ENCODE measurements at places on chromosomes 12 and 14.
A peak's percentile ranks its signal among the peaks of the same experiment; 100 is the strongest.

DNA sequence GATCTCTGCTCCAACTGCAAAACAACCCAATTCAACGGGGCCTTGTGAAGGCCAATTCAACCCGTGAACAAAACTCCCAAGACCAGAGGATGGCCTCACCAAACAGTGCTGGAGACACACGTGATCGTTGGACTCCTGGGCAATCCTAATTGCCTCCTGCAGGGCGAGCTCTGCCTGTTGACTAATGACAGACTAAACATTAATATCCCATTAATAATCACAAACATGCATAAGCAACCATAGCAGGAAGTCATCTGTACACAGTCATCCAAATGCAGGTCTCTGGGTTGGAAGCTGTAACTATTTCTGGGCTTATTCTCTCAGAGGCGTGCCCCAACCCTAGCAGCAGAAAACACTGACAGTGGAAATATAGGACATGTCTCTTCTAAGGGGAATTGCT, 21.0 kb downstream of the ANAPC5 start:
- H3K27ac ChIP-seq = no peak overlapping the region
- no peaks in the 10 kb centered on the region for H3K27me3 ChIP-seq
- H3K4me3 ChIP-seq = no peak overlapping the region
- no peak for DNase-seq

DNA sequence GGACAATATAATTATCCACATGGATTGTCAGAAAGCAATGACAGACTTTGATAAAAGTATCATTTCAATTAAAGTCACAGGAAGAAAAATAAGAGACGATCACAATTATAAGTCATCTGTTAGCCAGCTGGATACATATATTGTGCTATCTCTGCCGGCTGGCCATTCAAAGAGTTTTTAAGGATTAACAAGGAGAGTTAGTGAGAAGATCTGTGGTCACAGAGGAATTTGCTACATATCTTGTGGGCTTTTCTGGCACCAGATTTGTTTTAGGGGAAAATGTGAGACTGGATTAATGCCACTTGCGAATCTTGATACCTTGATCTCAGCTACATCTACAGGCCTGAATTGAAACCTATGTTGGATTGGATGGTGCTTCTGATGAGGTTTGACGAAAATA, 90.9 kb upstream of the MANSC4 start:
- no peak for DNase-seq
- H3K36me3 ChIP-seq = no peaks in the 10 kb centered on the region
- no peaks in the 10 kb centered on the region for H3K27me3 ChIP-seq
- no peaks in the 10 kb centered on the region for H3K4me1 ChIP-seq

DNA sequence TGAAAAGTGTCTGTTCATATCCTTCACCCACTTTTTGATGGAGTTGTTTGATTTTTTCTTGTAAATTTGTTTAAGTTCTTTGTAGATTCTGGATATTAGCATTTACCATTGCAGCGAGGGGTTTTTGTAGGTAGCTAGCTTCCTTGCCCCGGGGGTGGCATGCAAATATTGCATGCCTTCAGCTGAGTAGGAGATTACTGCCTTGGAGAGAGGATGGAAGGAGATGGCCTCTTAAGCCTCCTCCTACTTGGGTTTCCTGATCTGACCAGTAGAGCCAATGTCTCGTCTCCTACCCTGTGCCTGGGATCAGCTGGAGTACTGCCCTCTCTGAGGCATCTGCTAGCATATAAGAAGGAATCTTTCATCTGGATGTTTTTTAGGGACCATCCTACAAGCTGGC, 134.4 kb upstream of the CCND2 start:
- peaks cover 40% of the 10 kb centered on the region for H3K4me1 ChIP-seq
- no peak for DNase-seq
- no peaks in the 10 kb centered on the region for H3K27me3 ChIP-seq
- no peak overlapping the region for H3K27ac ChIP-seq
- H3K4me3 ChIP-seq = no peak overlapping the region

- H3K36me3 ChIP-seq = no peaks in the 10 kb centered on the region
- H3K27ac ChIP-seq = no peak overlapping the region
- H3K4me3 ChIP-seq = no peak overlapping the region
- H3K4me1 ChIP-seq = peaks cover 12% of the 10 kb centered on the region
- DNase-seq = no peak
Measured at GRCh38 chr12:116594325-116595038, 35.3 kb downstream of the MAP1LC3B2 start.

GRCh38 chr14:46769292-46769691, 117.7 kb upstream of the RPL10L start:
- no peak overlapping the region for H3K27ac ChIP-seq
- H3K27me3 ChIP-seq = no peaks in the 10 kb centered on the region
- DNase-seq = no peak
- H3K4me3 ChIP-seq = no peak overlapping the region
- no peaks in the 10 kb centered on the region for H3K4me1 ChIP-seq

DNA sequence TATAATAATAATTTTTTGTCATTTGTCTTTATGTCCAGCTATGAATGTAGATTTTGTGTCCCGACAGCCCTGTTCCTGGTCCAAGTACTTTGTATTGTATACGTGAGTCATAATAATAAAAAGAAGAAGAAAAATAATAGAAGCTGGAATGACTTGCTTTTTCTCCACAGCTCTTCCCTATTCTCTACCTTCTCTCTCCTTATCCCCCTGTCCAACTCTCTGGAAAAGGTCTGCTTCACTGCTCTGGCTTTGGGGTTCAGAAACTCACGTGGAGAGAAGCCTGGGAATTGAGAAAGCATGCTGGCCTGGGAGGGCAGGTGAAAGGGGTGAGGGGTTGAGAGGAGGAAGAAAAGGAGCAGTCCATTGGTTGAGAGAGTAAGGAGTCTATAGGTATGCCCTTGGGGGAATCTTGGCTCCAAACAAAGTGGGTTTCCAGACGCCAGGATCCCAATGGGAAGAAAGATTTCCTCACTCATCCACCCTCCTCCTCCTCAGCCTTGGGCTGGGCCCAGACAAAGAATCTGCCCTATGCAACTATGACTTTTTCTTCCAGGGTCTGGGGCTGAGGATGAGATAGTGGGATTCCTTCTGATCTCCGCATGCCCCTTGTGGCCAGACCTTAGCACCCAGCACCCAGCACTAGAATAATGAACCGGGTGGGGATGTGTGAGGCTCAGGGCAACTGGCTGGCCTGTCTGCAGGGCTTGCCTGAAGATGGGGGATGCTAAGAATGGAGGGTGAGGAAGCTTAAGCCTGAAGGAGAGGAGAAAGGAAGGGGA, 4.0 kb downstream of the HOXC8 start:
- H3K4me1 ChIP-seq = peaks cover 45% of the 10 kb centered on the region
- peaks cover 22% of the 10 kb centered on the region for H3K36me3 ChIP-seq
- DNase-seq = no peak
- H3K27me3 ChIP-seq = peaks cover 78% of the 10 kb centered on the region
- no peak overlapping the region for H3K27ac ChIP-seq
- no peak overlapping the region for H3K4me3 ChIP-seq

DNA sequence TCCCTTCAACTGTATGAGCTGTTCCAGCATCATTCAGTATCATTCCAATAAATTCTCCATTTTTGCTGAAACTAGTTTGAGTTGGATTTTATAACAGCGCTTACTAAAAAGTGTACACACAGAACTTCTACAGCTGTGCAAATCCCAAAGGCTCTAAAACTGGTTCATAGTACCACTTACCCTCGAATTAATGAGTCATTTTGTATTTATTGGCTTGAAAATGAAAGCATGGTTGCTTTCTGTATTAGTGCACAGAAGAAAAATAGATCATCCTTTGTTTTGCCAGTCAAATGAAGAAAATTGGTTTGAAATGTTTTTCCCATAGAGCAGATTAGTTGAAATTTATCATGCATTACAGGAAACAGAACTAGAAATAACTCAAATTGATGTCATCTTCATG, 268.3 kb upstream of the CPNE8 start:
- no peak for DNase-seq
- no peaks in the 10 kb centered on the region for H3K36me3 ChIP-seq
- no peaks in the 10 kb centered on the region for H3K4me1 ChIP-seq
- H3K4me3 ChIP-seq = no peak overlapping the region

GRCh38 chr12:128930606-128931005, 77.3 kb downstream of the GLT1D1 start:
- DNase-seq = no peak
- H3K27me3 ChIP-seq = no peaks in the 10 kb centered on the region
- H3K27ac ChIP-seq = no peak overlapping the region
- no peak overlapping the region for H3K4me3 ChIP-seq
- H3K4me1 ChIP-seq = no peaks in the 10 kb centered on the region
- H3K36me3 ChIP-seq = no peaks in the 10 kb centered on the region

DNA sequence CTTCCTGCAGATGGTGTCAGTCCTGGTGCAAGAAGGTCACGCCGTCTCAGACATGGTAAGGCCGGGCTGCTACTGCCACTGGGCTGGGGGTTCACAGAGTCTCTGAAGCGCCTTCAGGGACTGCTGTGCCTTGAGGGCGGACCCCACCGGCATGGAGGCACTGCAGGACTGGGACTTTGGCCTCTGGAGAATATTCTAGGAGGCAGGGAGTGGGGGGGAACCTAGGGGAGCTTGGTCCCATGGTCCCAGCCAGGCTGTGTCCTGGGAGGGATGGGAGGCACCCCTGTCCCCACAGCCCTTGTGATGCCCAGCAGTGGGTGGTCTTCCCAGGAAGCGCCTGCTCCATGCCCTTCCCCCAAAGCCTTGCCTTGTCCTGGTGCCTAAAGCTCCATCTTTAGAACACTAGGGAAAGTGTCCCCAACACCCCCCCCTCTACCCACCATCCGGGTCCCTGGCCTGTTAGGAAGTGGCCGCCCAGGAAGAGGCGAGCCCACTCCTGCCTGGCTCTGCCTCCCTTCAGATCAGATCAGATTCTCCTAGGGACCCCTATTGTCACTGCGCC, 1.5 kb downstream of the AMN start:
- no peak overlapping the region for H3K27ac ChIP-seq
- DNase-seq = no peak
- H3K4me1 ChIP-seq = no peaks in the 10 kb centered on the region
- no peak overlapping the region for H3K4me3 ChIP-seq
- H3K36me3 ChIP-seq = peaks cover 2% of the 10 kb centered on the region

DNA sequence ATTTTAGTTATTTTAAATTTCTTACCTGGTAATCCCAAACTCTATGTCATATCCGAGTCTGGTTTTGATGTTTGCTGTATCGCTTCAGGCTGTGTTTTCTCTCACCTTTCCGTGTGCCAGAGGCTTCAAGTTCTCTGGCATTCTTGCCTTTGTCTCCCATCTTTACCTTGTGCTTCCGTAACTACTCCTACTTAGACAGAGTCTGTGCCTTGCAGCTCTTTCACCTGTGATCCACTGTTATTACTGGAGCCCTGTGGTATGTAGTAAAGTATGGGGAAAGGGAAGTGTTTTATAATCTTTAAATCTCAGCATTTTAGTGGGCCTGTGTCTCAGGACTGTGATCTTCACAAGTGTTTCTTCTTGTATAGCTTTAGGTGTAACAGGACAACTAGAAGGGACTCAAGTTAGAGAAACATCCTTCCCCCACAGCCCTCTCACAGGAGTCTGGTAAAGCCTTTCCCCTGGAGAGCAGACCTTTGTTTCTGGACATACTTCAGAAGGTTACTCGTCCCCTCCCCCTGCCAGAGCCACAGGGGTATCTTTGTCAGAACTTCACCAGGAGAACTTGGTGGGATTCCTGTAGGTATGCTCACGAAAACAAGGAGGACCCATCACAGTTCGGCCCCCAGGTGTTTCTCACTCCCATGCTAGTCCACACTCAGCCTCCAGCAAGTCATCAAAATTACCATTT, 11.1 kb downstream of the IFNG start:
- peak overlapping the region; percentile 6 for H3K27ac ChIP-seq
- peaks cover 3% of the 10 kb centered on the region for H3K4me1 ChIP-seq
- no peak overlapping the region for H3K4me3 ChIP-seq
- peaks cover 19% of the 10 kb centered on the region for H3K36me3 ChIP-seq
- no peaks in the 10 kb centered on the region for H3K27me3 ChIP-seq

DNA sequence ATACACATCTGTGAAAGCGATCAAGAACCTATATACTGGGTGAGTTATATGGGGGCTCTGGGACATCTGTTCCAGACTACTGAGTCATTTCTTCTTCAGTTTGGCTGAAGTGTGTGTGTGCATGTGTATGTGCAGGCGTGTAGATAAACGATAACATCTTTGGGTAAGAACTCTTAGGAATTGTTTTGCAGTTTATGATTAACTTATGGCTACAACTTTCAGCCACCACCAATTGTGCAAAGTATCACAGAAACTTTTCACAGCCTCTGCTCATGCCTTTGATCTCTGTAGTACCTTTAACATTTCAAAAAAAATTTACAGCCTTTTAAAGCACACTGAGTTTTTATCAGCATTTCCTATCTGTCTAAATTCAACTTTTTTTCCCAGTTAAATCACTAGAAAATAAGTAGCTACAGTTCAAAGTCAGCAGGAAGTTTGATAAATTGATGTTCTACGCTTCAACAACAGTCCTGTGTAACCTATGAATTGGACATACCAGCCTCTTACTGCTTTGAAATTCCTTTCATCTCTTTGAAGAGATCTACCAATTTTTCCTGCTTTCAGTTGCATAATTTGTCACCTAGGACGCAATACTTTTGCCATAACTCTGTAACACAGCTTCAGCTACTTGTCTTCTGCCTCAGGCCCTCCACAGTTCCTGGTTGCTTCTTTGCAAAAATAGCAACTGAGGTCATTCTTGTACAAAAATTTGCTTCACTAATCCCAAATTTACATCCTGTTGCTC, 43.0 kb downstream of the PPM1H start:
- H3K27ac ChIP-seq = no peak overlapping the region
- H3K36me3 ChIP-seq = peaks cover 3% of the 10 kb centered on the region
- H3K27me3 ChIP-seq = no peaks in the 10 kb centered on the region
- DNase-seq = no peak
- H3K4me3 ChIP-seq = no peak overlapping the region
- no peaks in the 10 kb centered on the region for H3K4me1 ChIP-seq

- H3K4me3 ChIP-seq = no peak overlapping the region
- H3K27ac ChIP-seq = no peak overlapping the region
- no peaks in the 10 kb centered on the region for H3K36me3 ChIP-seq
Measured at GRCh38 chr12:52603314-52603713, 2.1 kb upstream of the KRT72 start.

DNA sequence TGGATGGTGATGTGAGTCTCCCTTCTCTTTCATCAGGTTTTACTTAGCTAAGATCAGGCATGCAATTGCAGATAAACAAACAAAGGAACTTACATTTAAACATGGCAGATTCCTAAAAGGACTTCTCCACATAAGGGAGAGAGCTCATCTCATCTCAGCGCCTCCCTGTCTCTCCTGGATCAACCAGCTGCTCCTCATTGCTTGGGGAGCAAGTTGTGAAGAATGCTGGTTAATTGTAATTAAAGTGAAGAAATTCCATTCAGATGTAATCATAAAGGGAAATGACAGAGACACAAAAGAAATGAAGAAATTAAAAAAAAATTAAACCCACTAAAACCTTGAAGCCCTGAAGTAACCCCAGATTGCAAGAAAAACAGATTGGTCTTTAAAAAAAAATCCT, 104.4 kb upstream of the DIO2 start:
- H3K27ac ChIP-seq = no peak overlapping the region
- H3K36me3 ChIP-seq = no peaks in the 10 kb centered on the region
- no peaks in the 10 kb centered on the region for H3K27me3 ChIP-seq
- DNase-seq = no peak
- no peaks in the 10 kb centered on the region for H3K4me1 ChIP-seq

GRCh38 chr14:50007123-50007903, 109.1 kb downstream of the VCPKMT start:
- H3K27ac ChIP-seq = no peak overlapping the region
- H3K4me1 ChIP-seq = peaks cover 23% of the 10 kb centered on the region
- H3K36me3 ChIP-seq = peaks cover 17% of the 10 kb centered on the region
- DNase-seq = no peak
- H3K4me3 ChIP-seq = no peak overlapping the region
- no peaks in the 10 kb centered on the region for H3K27me3 ChIP-seq

All from central memory CD8-positive, alpha-beta T cell (primary cell).